ENCODE measurements at places on chromosomes 3 and 15.

DNA sequence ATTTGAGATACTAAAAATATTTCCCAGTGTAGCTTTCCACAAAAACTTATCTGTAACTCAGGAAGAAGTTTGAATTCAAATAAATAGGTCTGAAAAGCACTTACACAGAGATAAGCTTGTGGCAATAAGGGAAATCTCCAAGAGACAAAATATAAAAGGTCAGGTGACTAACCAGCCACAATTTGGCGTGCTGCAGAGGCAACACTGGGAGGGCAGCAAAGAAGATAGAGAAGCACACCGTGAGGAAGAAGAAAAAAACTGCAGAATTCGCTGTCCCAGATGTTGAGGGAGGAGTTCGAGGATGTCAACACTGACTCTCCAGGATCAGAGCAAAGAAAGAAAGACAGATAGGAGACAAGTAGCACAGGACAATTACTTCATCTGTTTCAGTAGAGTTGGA lies 204.4 kb downstream of the FMN1 start:
- DNase-seq, result no peak

- DNase-seq, result peak; percentile 84
These were observed 49.2 kb downstream of the LRRK1 start for GRCh38 chr15:100968050-100968966.

- peak; percentile 22 for DNase-seq
These were observed 69.9 kb downstream of the OXNAD1 start for GRCh38 chr3:16334909-16335308.

DNA sequence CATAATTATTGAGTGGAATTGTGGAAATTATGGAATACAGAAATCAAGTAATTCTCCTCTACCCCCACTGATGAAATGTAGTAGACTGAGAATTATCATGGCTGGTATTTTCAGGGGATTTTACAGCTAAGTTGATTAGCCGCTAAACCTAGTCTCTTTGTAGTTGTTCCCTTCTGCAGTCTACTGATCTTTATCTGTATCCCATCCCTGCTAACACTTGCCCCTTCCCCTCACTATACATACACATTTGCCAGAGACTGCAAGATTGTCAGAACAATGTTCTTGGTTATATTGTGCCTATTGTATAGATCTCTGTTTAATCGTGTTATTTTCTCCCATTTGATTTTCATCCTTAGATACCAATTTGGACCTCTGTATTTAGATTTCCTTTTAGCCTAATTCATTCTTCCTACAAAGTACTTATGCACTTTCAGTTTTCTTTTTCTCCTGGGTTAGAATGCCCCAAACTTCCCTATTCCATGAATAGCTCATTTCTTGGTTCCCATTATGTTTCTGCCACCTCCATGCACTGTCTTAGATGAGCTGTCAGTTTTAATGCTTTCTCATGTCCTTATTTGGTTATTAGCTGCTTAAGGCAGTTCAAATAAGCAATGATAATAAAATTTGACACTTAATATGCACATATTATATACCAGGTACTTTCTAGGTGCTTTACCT lies 86.9 kb downstream of the CDIN1 start:
- DNase-seq, result no peak

- DNase-seq, result no peak
These were observed 79.2 kb downstream of the IL1RAP start for GRCh38 chr3:190593075-190593474.

DNA sequence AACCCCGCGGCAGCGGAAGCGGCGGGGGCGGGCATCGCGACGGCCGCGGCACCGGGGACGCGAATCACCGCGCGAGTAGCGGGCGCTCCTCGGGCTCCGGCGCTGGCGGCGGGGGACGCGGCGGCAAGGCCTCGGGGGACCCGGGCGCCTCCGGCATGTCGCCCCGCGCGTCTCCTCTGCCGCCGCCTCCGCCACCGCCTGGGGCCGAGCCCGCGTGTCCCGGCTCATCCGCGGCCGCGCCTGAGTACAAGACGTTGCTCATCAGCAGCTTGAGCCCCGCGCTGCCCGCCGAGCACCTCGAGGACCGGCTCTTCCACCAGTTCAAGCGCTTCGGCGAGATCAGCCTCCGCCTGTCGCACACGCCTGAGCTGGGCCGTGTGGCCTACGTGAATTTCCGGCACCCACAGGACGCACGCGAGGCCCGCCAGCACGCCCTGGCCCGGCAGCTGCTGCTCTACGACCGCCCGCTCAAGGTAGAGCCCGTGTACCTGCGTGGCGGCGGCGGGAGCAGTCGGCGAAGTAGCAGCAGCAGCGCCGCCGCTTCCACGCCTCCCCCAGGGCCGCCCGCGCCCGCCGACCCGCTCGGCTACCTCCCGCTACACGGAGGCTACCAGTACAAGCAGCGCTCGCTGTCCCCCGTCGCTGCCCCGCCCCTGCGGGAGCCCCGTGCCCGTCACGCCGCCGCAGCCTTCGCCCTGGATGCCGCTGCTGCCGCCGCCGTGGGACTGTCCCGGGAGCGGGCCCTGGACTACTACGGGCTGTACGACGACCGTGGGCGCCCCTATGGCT lies 675 bp downstream of the RBM15B start:
- peak; percentile 22 for DNase-seq

GRCh38 chr15:51328926-51329325 lies 9.5 kb downstream of the CYP19A1 start:
- no peak for DNase-seq

DNA sequence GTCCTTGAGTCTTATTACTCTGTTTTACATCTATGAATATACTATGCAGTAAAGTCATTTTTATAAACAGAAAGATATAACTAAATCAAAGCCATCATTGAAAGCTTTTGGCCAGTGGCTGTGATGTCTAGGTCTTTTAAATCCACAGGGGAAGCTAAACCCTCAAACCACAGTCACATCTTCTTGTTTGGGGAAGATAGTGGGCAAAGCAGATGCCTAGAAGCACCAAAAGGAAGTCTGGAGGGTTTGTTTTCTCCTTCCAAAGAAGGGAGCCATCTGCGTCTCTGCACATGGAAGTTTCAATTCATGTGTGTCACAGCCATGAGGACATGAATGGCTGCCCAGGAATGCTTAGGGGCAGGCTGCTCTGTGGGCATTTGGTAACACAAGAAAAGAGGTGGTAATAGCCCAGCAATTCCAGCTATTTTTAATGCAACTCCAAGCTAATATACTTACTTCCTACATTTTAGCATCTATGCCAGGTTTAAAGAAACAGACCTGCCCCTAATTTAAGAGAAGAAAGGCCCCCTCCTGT lies 322.2 kb downstream of the SLC9A9 start:
- no peak for DNase-seq

GRCh38 chr3:194339356-194339755 lies 11.8 kb downstream of the CPN2 start:
- no peak for DNase-seq

DNA sequence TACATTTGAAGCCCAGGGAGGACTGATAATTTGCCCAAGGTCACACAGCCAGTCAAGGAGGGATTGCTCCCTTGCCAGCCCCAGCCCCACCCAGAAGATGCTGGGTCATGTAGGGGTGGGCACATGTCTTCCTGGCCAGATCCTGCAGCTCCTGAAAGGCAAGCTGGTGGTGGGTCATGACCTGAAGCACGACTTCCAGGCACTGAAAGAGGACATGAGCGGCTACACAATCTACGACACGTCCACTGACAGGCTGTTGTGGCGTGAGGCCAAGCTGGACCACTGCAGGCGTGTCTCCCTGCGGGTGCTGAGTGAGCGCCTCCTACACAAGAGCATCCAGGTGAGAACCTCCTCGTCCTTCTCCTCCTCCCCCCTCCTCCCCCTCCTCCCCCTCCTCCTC lies 13.2 kb downstream of the ISG20 start:
- DNase-seq, result no peak

GRCh38 chr15:46696281-46696680 lies 1021.0 kb upstream of the SEMA6D start:
- no peak for DNase-seq

GRCh38 chr3:190012314-190012782 lies 108.3 kb downstream of the P3H2 start:
- DNase-seq, result peak; percentile 96

DNA sequence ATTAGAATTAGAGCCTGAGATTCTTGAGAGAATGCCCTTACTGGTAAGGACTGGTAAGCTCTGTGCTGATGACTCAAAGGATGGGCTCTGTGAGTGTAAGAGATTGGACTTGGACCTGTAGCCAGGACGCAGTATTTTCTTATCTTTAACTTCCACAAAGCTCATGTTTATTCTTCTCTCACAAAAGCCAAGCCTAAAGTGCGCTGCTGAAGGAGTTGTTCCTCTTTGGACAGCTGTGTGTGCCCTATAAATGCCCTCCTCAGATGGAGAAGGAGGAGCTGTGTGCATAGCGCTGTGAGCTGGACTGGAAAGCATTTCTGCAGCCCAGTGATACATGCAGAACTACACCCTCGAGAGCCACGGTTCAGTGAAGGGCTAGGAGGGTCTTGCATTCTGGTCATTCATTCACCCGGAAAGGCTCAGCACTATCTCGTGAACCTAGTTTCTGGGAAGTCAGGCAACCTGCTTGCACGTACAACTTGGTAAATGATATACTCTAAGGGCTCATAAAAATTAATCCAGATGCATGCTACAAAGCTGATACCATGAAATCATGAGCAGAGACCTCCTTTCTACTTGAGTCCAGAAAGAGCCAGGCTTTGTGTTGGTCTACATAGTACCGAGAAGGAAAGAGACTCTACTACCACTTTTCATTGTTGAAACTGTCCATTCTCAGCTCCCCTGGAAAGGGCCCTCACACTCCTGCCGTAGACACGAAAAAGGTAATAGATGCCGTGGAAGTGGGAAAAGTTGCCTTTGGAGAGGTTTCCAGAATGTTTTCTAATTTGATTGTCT lies 103.0 kb upstream of the TBL1XR1 start:
- no peak for DNase-seq

GRCh38 chr15:25846377-25846776 lies 16.8 kb downstream of the ATP10A start:
- no peak for DNase-seq

DNA sequence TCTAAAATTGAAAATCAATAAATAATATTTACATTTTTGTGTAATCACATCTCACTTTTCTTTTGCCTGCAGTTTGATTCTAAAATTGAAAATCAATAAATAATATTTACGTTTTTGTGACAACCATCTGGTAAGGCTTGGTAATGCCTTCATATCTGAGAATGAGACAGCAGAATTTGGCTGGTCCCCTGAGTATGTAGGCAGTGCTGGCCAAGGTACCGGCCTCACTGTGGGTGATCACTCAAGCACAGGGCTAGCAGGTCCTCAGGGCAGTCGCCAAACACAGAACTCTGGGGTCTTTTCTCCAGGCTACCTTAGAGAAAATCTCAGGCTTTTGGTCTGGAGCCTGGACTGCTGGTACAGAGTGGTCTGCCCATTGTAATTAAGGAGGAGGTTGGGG lies 26.2 kb downstream of the RTP3 start:
- no peak for DNase-seq

- DNase-seq, result peak; percentile 30
These were observed at the start of gene TMEM266 for GRCh38 chr15:76059320-76060117. Gene TMEM266, plus strand, starts transcription at chr15:76059985. Its CDS starts 74,279 bp downstream, at chr15:76134264.

- no peak for DNase-seq
These were observed 79.8 kb upstream of the HRH1 start for GRCh38 chr3:11074451-11074850.

DNA sequence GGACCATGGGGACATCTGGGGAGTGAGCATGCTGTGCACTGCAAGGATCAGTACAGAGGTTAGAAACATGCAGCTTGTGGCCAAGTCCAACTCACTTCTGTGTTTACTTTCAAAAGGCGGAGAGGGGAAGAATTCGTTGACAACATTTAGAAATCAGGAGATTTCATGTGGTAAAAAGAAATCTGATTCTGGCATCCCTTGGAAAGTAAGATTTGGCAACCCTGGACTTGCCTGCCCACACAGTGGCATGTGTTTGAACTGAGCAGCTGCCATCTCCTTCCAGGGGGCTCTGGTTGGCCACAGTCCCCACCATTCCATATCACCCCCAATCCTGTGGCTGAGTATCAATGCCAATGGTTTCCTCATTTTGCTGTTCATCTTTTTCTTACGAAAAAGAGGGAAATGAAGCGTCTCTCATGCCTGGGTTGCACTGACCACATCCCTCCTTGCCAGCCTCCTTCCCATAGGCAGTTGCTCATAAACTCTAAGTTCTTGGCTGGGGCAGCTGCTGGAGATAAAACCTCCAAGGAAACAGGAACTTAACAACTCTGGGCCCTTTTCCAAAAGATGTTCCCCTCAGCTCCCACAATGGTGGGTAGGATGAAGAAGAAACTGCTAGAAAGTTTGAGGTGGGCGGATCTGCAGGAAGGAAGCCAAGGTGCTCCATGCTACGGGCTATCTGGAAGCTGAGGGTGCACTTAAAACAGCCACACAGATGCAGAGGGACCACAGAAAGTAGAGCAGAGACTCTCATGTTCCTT lies 29.2 kb downstream of the SLC6A11 start:
- no peak for DNase-seq

DNA sequence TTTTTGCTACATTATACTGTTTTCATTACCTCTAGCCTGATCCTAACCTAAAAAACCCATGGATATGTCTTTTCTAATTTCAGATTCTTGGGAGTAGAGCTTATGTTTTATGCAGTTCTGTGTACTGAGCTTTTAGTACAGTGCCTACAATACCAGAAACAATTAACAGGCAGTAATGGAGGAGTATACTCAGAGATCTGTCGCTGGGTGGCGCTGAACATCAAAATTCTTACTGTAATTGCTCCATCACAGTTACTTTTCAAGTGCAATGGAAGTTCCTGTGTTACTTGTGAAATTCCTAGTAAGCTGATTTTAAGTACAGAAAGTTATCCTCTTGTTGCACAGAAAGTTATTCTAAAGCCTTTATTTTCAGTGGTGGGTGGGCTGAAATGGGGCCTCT lies 66.9 kb downstream of the RNF13 start:
- peak; percentile 62 for DNase-seq

DNA sequence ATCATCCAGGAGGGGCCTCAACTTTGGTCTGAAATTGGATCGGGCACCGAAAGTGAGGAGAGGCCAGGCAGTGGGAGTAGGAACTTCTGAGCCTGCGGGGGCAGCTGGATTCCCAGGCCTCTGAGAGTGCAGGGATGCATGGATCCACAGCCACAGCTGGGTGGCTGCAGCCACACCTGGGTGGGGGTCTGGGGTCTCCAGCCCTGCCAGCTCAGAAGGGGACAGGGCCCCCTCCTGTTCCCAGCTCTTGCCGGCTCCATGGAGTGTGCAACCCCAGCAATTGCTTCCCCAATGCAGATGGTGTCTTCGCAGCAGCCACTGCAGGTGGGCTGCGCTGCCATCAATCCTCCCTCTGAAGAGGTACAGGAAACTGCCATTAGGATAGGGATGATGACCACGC lies 123.7 kb downstream of the BCHE start:
- no peak for DNase-seq

- no peak for DNase-seq
These were observed 576.4 kb downstream of the FHIT start for GRCh38 chr3:60674870-60675269.

GRCh38 chr3:146404436-146404835 lies 64.9 kb downstream of the PLSCR2 start:
- DNase-seq, result peak; percentile 71
